ENCODE measurements at places on chromosomes 1 and 21. TPM values are rescaled to one million over a fixed set of nuclear protein-coding genes. Genes with fewer than 3 reads are reported as not detected.

Gene CASP9
- 3.9 TPM for total RNA-seq

Gene TMEM79
- total RNA-seq: 1.4 TPM

Gene MPC2
- total RNA-seq: 36.1 TPM

Gene GOLT1A
- not detected for total RNA-seq

Gene CASQ1
- not detected for total RNA-seq

Gene OR2M3
- total RNA-seq: not detected

Gene GCSAML
- not detected for total RNA-seq

Gene KLHDC8A
- 0.08 TPM for total RNA-seq

Gene C1orf94
- not detected for total RNA-seq
